ENCODE measurements at places on chromosomes 1 and 21. TPM values are rescaled to one million over a fixed set of nuclear protein-coding genes. Genes with fewer than 3 reads are reported as not detected.

GRCh38 chr1:94906382-94906781 is 20.5 kb downstream of the CNN3 start:
- no peaks in the 10 kb centered on the region for H3K27me3 ChIP-seq
- no peak overlapping the region for H3K4me3 ChIP-seq
- H3K4me1 ChIP-seq: peaks cover 6% of the 10 kb centered on the region
- H3K36me3 ChIP-seq: peaks cover 20% of the 10 kb centered on the region

DNA sequence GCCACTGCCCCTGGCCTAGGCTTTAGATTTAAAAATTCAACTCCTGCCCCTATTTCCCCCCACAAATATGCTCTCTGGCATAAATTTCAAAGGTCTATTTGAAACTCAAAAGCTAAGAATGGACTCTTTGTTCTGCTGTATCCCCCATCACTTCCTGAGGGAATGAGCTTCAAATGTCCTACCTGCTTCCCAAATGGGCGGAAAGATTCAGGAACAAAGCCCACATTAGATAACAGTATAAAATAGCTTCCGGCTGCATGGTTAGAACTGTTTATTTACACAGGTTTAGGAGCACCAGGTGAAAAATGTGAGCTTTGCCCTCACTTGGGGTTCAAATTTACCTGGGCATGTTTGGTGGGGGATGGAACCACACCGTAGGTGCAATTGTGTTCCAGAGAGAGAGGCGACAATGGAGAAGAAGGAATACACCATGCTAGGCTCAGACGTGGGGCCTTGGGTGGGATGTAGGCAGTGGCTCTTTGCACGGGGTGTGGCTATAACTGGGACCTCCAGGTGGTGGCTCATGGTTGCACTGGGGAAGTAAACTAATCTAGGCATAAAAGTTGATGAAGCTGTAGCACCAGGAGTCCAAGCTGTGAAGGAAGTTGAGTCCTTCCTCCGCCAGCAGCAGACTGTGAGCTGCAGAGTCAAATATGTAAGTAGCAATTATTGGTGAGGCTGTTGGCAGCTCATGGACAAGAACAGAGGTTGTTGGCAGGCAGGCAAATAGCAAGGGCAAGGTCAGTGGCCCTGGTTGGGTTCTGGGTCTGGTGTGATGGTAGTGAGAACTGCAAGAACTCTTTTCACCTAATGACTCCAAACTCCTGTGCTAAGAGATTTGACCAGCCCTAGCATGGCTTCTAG is 41.5 kb upstream of the SRSF10 start:
- no peaks in the 10 kb centered on the region for H3K4me1 ChIP-seq
- no peak overlapping the region for H3K4me3 ChIP-seq
- no peaks in the 10 kb centered on the region for H3K36me3 ChIP-seq
- DNase-seq: no peak

- H3K27ac ChIP-seq: no peak overlapping the region
- no peaks in the 10 kb centered on the region for H3K27me3 ChIP-seq
- DNase-seq: no peak
- H3K36me3 ChIP-seq: no peaks in the 10 kb centered on the region
- H3K4me3 ChIP-seq: no peak overlapping the region
These were observed 11.2 kb upstream of the XPR1 start for GRCh38 chr1:180620581-180620980.

DNA sequence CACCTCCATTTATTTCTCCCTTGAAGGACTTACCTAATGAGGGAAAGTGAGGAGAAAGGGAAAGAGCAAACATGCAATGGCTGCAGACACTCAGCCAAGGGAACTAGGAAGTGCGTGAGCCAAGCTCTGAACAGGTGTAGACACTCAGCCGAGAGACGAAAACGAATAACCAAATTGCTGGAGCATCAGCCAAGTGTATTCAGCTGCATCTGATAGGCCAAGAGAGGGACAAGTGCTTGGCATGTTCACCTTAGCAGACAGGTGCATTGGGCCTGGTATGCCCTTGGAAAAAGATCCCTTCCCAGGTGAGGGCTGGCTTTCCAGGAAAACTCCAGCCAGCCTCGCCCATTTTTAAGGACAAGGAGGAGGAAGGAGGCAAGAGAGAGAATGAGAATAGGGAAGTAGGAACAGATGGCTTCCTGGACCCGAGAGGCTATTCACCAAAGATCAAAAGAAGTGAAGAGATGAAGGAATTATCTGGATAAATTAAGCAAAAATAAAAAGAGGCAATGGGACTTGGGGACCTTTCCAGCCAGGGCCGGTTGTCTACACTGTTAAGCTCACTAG is 184.7 kb downstream of the TOMM20 start:
- no peaks in the 10 kb centered on the region for H3K27me3 ChIP-seq
- H3K4me1 ChIP-seq: no peaks in the 10 kb centered on the region
- H3K4me3 ChIP-seq: no peak overlapping the region
- no peaks in the 10 kb centered on the region for H3K36me3 ChIP-seq
- H3K27ac ChIP-seq: no peak overlapping the region

- H3K4me3 ChIP-seq: no peak overlapping the region
- DNase-seq: peak; percentile 53
- H3K36me3 ChIP-seq: no peaks in the 10 kb centered on the region
- H3K27ac ChIP-seq: no peak overlapping the region
- H3K4me1 ChIP-seq: no peaks in the 10 kb centered on the region
These were observed 139.7 kb upstream of the BEND5 start for GRCh38 chr1:48916130-48917069.

Gene HSPB7
- polyA plus RNA-seq: 6.3 TPM

GRCh38 chr1:192878249-192878648 is 69.4 kb downstream of the RGS2 start:
- no peaks in the 10 kb centered on the region for H3K4me1 ChIP-seq
- H3K36me3 ChIP-seq: no peaks in the 10 kb centered on the region
- no peak overlapping the region for H3K4me3 ChIP-seq
- no peaks in the 10 kb centered on the region for H3K27me3 ChIP-seq

Gene HSD3B2
- 0.18 TPM for polyA plus RNA-seq

DNA sequence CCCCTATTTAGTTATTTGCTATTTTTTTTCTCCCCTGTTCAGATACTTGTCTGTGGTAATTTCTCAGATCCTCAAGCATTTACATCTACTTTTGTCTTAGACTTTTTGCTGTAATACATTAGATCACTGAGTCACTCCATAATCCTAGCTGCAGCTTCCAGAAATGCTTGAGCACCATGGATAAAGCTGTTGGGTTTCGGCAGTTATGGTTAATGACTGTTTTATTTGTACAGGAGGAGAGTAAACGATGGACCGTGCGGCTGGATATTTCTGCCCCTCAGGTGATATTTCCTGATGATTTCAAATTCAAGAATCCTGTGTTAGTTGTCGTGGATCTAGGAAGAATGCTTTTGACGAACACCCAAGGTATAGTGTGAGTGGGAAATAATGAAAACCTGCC is 42.9 kb downstream of the VPS13D start:
- H3K4me3 ChIP-seq: no peak overlapping the region
- no peak overlapping the region for H3K27ac ChIP-seq
- no peaks in the 10 kb centered on the region for H3K27me3 ChIP-seq

- peaks cover 5% of the 10 kb centered on the region for H3K4me1 ChIP-seq
- H3K27ac ChIP-seq: no peak overlapping the region
- H3K27me3 ChIP-seq: no peaks in the 10 kb centered on the region
- no peaks in the 10 kb centered on the region for H3K36me3 ChIP-seq
- DNase-seq: no peak
- H3K4me3 ChIP-seq: no peak overlapping the region
These were observed 87.1 kb downstream of the GPR88 start for GRCh38 chr1:100624886-100625610.

Gene FAM163A
- 0.15 TPM for polyA plus RNA-seq

Gene CACNA1E
- polyA plus RNA-seq: 0.05 TPM

Gene UMODL1
- polyA plus RNA-seq: 0.69 TPM

Gene LYPD8
- polyA plus RNA-seq: not detected

GRCh38 chr1:1040004-1040991 is 20.4 kb downstream of the AGRN start:
- no peak overlapping the region for H3K27ac ChIP-seq
- H3K27me3 ChIP-seq: no peaks in the 10 kb centered on the region
- peak overlapping the region; percentile 29 for H3K4me3 ChIP-seq

- H3K27me3 ChIP-seq: no peaks in the 10 kb centered on the region
- H3K36me3 ChIP-seq: peaks cover 58% of the 10 kb centered on the region
- H3K27ac ChIP-seq: no peak overlapping the region
- no peak overlapping the region for H3K4me3 ChIP-seq
These were observed 10.8 kb upstream of the ANGPTL7 start for GRCh38 chr1:11178021-11179015.

DNA sequence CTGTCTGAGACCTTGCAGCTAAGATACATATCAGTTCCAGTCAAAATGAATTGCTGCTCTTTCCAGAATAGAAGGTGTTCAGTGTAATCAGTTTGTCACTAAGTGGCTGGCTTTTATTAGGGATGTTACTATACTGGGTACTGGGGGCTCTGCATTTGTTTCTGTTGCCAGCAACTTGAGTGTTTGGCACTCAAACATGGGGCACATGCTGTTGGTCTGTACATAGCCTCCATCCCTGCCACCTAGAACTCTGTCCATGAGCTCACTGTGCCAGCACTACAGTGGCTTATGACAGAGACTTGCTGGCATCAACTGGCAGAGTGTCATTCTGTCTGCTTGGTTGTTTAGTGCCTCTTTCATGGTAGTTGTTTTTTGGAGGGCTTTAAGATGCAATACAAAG is 45.1 kb downstream of the RGSL1 start:
- H3K27me3 ChIP-seq: no peaks in the 10 kb centered on the region
- H3K4me3 ChIP-seq: no peak overlapping the region
- H3K36me3 ChIP-seq: no peaks in the 10 kb centered on the region

Gene DUSP12
- polyA plus RNA-seq: 53.0 TPM

DNA sequence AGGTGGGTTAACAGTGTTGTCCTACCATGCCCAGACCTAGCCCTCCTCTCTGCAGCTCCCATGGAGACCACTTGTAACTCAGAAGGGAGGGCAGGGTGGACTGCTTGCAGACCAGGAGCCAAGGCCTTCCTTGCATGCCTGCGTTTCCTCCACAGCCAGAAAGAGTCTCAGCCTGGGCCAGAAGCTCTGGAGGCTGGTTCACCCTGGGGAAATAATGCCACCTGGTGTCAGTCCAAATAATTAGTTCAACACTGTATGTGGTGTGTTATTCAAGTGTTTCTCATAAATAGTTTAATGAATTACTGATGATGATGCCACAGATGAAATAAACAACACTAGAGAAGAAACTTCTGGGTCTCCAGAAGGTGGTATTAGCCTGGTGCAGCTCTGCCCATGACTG is 16.9 kb upstream of the VANGL1 start:
- no peaks in the 10 kb centered on the region for H3K36me3 ChIP-seq
- DNase-seq: no peak
- no peak overlapping the region for H3K27ac ChIP-seq
- H3K27me3 ChIP-seq: no peaks in the 10 kb centered on the region

DNA sequence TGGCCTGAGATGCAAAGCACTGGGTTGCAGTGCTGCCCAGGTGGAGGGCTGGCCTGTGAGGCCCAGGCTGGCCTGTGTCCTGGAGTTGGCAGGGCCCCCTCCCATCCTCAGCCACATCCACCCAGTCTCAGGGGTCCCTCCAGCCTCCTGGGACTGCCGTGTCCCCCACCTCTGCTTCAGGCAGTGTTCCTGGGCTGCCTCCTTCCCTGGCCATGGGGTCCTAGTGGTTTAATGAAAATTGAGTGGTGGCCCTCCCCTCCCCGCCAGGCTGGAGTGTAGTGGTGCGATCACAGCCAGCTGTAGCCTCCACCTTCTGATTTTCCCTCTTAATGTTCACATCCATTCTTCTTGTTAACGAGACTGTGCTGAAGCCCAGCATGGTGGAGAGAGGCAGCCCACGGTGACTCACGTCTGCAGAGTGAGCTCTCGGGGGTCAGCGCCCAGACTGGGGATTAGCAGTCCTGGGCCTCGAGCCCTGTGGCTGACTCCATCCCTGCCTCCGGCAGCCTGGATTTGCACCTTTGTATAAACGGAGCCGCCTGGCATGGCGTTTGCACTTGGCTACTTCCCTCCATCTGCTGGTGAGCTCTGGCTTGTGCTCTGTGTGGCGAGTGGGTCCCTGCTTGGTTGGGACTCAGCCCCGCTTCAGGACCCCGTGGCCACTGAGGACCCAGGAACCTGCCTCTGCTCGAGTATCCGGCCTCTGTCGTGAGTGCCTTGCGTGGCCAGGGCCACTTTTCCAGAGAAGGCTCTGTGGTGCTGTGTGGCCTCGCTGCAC is 6.9 kb downstream of the MIB2 start:
- H3K27me3 ChIP-seq: no peaks in the 10 kb centered on the region
- peak; percentile 61 for DNase-seq
- no peaks in the 10 kb centered on the region for H3K4me1 ChIP-seq
- no peak overlapping the region for H3K27ac ChIP-seq
- H3K36me3 ChIP-seq: peaks cover 14% of the 10 kb centered on the region

GRCh38 chr1:180950321-180950720 is 37.6 kb downstream of the KIAA1614 start:
- H3K27ac ChIP-seq: no peak overlapping the region
- no peaks in the 10 kb centered on the region for H3K27me3 ChIP-seq
- no peak for DNase-seq
- H3K4me1 ChIP-seq: peaks cover 6% of the 10 kb centered on the region
- peaks cover 27% of the 10 kb centered on the region for H3K36me3 ChIP-seq
- no peak overlapping the region for H3K4me3 ChIP-seq

GRCh38 chr1:229068270-229068987 is 202.5 kb upstream of the RAB4A start:
- no peaks in the 10 kb centered on the region for H3K27me3 ChIP-seq
- H3K36me3 ChIP-seq: no peaks in the 10 kb centered on the region
- no peak for DNase-seq
- H3K27ac ChIP-seq: no peak overlapping the region
- H3K4me3 ChIP-seq: no peak overlapping the region

Gene NR0B2
- polyA plus RNA-seq: 5.3 TPM

DNA sequence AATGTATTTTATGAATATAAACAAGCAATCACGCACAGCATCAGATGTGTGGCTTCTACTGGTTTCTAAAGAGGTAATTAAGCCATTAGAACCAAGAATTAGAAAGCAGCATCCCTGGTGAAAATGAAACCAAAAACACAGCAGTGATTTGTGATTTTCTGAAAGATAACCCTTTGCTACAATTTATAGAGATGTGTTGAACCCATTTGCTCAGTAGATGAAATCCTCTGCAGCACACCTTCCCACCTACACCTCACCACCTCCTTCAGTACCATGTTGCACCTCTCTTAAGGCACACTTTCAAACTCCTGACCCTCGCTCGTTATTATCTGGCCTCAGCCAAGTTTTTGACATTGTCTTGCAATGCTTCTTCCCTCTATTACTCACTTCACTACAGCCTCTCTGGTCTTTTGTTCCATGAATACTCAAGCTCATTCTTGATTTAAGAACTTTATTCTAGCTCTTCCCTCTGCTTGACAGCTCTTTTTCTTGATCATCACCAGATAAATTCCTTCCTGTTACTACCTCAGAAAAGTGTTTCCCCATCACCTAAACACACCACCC is 38.6 kb downstream of the NSL1 start:
- DNase-seq: no peak
- H3K4me3 ChIP-seq: no peak overlapping the region
- peak overlapping the region; percentile 72 for H3K27ac ChIP-seq

- H3K4me1 ChIP-seq: peaks cover 29% of the 10 kb centered on the region
- H3K36me3 ChIP-seq: no peaks in the 10 kb centered on the region
- DNase-seq: no peak
- H3K27ac ChIP-seq: no peak overlapping the region
These were observed 2.4 kb upstream of the ABL2 start for GRCh38 chr1:179231923-179232322.

Data from left lung (tissue), 14 donors.